Midbrain (tissue), 1 donor: ENCODE measurements at places on chromosomes 1 and 21.

- no peak for DNase-seq
Measured at GRCh38 chr1:246516126-246516525, 9.0 kb upstream of the SMYD3 start.

- DNase-seq: no peak
Measured at GRCh38 chr1:14180738-14181137, 417.7 kb upstream of the KAZN start.

- no peak for DNase-seq
Measured at GRCh38 chr1:218254296-218254946, 30.7 kb upstream of the RRP15 start.

- no peak for DNase-seq
Measured at GRCh38 chr1:156503698-156504437, 3.3 kb upstream of the MEF2D start.

DNA sequence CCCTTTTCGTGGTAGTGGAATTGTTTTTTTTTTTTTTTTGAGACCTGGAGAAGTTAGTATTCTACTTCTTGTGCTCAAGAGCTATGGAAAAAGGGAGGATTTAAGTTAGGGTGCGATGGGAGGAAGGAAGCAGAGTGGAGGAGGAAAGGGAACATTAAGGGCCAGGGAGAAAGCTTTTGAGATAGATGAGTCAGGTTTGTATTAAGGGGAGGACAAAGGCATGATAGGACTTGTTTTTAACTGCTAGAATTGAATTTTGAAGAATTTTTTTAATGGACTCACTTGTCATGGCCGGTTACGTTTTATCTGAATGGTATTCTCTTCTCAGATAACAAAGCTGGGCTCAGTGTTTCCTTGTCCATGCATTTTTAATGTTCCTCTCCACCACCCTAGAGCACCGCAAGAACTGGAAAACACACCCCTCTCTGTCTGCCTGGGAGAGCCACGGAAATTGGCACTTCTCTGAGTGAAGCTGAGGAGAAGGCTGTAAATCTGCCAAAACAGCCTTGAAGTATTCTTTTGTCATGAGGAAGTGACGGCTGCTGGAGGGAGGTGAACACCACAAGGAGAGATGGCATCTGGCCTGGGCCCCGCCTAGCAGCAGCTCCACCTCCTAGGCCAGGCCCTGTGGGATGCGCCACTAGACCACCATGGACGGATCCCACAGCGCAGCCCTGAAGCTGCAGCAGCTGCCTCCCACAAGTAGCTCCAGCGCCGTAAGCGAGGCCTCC, 3.5 kb downstream of the NIPAL3 start:
- peak; percentile 72 for DNase-seq

GRCh38 chr21:35491920-35492678, 443.0 kb upstream of the RUNX1 start:
- DNase-seq: no peak

GRCh38 chr1:236103646-236104218, 38.6 kb upstream of the GPR137B start:
- peak; percentile 77 for DNase-seq

DNA sequence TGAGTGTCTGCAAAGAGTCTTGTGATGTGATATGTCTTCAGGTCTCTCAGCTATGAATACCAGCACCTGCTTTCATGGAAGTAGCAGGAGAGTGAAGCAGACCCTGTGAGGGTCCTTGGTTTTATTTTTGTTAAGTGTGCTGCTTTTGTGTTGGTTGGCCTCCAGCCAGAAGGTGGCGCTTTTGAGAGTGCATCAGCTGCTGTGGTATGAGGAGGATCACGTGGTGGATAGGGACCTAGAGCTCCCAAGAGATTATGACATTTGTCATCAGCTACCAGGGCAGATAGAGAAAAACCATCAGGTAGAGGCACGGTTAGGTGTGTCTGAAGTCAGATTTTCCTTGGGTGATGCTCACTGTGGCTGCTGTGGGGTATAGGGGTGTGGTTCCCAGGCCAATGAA, 1232.1 kb downstream of the MRPL39 start:
- DNase-seq: no peak

GRCh38 chr1:3018576-3018975, 2.7 kb upstream of the ACTRT2 start:
- no peak for DNase-seq

- DNase-seq: no peak
Measured at GRCh38 chr1:41382480-41383090, 21.4 kb downstream of the FOXO6 start.

GRCh38 chr1:31396633-31397351, 16.2 kb upstream of the SERINC2 start:
- no peak for DNase-seq

DNA sequence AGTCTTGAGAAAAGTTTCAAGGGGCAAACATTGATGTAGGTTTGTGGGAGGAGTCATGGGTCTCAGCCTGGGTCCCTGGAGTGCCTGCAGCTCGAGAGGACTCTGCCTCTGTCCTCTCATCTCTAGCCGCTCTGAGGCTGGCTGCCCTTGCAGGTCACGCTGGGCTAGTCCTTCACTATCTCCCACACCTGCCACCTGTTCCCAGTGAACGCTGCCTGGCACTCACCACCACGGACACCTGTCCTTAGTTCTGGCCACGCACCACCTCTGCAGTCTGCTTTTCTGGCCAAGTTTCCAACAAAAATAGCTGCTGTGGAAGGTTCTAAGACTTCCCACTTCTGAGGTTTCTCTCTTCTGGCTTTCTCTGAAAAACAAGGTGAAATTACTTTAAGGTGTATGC, 52.5 kb downstream of the SH3BGR start:
- no peak for DNase-seq

DNA sequence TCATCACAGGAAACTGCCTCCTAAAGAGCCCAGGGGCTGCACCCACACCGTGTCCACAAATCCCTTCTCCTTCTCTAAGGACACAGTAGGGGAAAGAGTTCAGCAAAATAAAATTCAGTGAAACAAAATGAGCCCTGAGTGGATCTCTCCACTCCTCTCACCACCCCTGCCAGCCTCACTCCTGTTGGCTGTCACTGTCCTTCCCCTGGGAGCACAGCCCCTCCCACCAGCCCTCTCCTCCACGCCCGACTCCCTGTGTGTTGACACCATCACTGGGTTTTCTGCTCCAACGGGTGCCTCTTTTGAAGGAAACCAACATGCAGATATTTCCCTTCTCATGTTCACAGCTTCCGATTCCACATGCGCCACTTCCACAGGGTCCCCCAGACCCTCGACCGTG, 356.2 kb downstream of the AJAP1 start:
- no peak for DNase-seq

DNA sequence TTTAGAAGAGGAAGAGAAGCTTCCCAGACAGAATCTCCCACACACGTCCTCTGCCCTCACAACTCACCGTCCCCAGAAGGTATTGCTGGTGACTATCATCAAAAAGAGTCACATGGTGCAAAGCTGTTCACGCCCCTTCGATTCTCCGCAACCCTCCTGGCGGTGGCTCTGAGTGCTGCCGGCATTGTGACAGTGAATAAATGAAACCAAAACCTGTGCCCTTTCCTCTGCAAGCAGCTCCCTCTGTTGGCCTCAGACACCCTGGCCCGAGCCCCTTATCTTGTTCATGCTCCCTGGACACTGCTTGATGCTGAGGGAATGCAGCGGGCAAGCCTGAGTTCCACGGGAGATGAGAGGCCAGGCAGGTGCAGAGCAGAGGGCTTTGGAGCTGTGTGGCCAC, 510.3 kb downstream of the NPHP4 start:
- DNase-seq: no peak

DNA sequence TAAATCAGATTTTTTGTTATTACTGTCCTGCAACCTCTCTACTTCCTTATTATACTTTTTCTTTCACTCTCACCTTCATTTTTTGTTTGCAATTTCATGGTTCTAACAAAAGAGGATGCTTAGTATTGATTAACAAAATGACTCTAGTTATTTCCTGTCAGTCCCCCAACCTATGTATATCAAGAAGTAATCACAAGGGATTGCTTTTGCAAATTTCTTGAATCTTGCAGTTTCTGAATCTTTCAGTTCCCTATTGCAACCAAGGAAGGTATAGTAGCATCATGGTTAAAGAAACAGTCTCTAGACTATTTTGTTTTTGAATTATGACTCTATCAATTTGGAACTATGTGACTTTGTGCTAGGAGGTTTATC, 446.9 kb downstream of the NEGR1 start:
- DNase-seq: no peak

GRCh38 chr1:23801338-23801748, 789 bp upstream of the GALE start:
- no peak for DNase-seq
